NCI-H2081 treated with DMSO at 0.1 percent for 48 hours (cell line): ENCODE measurements at places on chromosomes 1 and 21.

DNA sequence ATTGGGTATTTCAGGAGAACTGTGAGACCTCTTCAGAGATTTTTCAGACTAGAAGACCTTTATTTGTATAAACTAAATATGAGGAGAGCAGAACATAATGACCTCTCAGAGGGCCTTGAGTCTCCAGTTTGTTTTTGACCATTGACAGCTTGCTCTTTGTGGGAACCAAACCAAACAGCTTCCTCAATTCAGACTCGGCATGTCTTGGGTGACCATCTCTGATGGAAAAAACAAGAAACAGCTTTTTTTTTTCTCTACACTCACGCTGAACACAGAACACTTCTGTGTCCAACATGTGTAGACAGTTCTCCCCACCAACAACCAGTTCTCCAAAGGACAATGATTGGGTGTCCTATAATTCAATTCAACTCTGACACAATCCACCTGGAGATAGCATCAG, 11.5 kb downstream of the ATP1A4 start:
- DNase-seq, result no peak

GRCh38 chr21:32749662-32750061, 21.8 kb upstream of the SYNJ1 start:
- DNase-seq, result no peak

GRCh38 chr1:71087060-71087459, 6.2 kb upstream of the ZRANB2 start:
- DNase-seq, result no peak

- DNase-seq, result no peak
These were observed 199.7 kb upstream of the C8B start for GRCh38 chr1:57165546-57165945.

DNA sequence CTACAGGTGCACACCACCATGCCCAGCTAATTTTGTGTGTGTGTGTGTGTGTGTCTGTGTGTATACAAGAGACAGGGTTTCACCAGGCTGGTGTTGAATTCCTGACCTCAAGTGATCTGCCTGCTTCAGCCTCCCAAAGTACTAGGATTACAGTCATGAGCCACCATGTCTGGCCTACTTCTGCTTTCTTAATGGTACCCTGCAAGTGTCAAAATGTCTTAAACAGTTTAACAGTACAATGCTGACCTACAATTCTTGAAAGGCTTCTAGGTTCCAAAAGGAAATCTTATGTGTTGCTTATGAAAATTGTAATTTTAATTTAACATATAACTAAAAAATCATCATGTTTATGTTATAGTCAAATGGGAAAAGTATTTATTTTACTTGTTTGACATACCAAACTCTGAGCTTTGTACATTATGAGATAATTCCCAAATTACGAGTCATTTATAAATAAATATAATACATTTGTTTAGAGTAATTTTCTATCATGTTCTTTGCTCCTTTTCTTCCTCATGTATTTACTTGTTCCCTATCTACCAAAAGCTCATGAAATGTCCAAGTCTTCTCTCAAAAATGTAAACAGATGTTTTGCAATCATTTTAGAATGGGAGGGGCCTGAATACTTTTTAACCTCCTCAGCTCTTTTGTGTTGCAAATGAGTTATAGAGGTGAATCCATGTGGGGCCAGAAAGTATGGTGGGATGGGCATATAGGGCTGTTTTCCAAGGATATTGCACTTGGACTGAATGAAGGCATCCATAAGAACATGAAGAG, 8.4 kb upstream of the VCAM1 start:
- DNase-seq, result no peak

- no peak for DNase-seq
These were observed 742 bp upstream of the PDE9A start for GRCh38 chr21:42652527-42653230.

DNA sequence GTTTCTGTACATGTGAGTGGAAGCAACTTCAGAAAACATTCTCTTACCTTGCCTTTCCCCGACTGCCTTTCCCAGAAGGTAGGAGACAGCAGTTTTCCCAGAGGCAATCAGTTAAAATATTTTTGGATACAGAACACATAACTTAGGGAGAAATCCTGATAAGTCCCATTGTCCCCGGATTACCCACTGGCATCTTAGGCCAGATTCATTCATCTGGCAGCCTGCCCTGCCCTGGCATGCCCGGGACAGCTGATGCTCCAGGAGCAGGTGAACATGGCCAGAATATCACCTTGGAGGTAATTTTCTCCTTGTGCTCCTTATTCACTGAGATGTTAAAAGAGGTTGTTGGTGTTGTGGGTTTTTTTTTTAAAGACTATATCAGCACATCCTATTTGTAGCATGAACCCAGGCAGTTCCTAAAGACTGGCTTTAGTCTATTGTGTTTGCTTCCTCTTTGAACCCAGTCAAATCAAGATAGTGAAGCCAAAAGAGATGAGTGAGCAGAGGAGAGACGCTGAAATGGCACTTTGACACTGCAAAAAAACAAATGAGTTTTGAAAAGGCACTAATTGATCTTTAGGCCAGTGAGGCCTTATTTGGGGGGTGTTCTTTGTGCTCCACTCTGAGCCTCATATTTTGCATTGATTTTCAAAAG, 139.6 kb downstream of the PLPP3 start:
- no peak for DNase-seq

GRCh38 chr1:57131257-57131656, 165.4 kb upstream of the C8B start:
- no peak for DNase-seq

DNA sequence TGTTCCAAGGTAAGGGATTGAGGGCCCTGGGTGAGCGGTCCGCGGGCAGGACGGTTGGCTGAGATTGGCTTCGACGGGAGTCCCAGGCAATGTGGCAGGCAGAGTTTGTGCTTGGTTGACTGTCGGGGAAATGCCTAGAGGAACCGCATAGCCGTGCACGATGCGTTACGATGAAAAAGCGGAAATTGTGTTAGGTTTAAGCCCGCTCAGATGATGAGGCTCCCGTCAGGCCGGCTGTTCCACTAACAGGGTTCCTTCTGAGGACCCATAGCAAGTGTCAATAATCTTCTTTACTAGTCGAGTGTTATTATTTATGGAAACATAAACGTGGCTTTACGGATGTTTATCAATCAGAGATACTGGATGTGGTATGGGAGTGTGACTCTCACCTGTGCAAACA, 117.8 kb upstream of the COL6A1 start:
- no peak for DNase-seq

DNA sequence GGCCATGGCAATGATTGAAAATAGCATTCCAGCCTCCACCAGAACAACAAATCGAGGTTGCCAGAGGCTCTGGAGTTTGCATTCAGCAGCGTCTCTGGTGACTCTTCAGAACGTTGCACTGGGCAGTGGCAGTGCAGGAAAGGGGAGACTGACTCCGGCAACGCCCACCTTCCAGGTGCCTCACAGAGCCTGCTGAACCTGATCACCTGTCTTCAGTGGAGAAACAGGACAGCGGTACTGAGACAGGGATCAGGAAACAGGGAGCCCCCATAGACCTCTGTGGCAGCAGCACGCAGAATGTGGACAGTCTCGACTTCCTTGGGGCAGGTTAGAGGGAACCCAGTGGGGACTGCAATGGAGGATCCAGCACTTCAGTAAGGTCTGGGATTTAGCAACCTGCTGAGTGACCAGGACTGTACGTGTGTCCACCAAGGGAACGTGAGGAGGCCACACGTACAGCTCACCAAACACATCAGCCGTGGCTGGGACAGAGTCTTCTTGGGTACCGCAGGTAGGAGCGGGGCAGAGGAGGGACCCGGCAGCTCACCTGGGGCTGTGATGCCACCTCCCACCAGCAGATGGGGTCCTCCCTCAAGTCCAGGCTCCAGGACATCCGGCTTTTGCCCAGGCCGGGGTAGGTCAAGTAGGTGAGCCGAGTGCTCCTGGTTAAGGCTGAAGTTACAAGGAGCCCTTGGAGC, 128.6 kb downstream of the PRDM2 start:
- DNase-seq, result no peak

GRCh38 chr1:177995369-177995768, 25.5 kb upstream of the SEC16B start:
- no peak for DNase-seq

DNA sequence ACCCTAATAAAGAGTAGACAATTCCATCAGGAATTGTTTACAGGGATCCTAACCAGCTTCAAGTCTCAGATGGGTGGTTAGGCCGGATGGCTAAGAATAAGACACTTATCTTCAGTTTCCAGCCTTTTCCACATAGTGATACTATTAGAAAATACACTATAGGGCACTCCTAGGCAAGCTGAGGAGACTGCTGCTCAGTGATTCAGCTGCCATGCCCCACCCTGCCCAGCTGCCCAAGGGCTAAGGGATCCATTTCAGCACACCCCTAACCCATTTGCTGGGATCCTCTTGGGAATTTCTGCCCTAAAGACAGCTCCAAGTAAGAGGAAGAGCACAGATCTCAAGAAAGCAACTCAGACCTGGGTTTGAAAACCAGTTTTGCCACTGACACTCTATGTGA, 31.9 kb downstream of the PLPP3 start:
- DNase-seq, result no peak

- DNase-seq, result no peak
These were observed 30.3 kb downstream of the SSBP3 start for GRCh38 chr1:54375712-54376429.

GRCh38 chr1:199167460-199167859, 528.6 kb downstream of the PTPRC start:
- DNase-seq, result no peak
